ENCODE measurements at places on chromosomes 13 and 19.
A peak's percentile ranks its signal among the peaks of the same experiment; 100 is the strongest.

DNA sequence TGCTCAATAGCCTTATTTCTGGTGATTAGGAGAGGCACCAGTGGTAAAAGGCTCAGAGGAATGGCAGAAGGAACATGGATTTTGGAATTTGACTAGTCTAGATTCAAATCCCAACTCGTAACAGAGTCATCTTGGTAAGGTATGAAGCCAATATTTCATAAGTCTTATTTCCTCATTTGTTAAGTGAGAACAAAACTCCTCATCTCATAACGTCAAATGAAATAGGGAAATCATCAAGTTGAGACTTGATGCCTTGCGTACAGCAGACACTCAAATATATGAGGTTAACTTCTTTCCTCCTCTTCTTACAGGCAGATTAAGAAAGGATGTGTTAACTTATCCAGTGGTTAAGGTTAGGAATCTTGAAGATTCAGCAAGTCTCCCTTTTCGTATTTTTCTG lies 189.2 kb downstream of the DLEU7 start:
- DNase-seq: no peak

DNA sequence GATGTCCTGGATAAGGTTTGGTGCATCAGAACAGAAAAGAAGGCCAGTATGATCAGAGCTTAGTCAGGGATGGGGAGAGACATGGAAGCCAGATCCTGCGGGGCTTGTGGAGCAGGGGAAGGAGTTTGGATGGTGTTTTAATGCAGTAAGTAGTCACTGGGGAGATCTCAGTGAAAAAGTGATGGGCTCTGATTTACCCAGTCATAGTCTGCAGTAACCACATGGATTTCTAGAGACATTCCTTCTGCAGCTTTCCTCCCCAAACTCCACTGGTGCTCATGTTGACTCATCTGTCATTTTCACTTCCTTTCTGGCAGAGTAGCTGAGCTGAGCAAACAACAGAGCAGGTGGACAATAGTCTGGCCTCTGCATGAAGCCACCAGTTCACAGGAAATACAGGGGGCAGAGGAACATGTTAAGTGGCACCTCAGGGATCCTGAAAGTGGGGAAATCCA lies 144.1 kb downstream of the DPF1 start:
- DNase-seq: no peak

DNA sequence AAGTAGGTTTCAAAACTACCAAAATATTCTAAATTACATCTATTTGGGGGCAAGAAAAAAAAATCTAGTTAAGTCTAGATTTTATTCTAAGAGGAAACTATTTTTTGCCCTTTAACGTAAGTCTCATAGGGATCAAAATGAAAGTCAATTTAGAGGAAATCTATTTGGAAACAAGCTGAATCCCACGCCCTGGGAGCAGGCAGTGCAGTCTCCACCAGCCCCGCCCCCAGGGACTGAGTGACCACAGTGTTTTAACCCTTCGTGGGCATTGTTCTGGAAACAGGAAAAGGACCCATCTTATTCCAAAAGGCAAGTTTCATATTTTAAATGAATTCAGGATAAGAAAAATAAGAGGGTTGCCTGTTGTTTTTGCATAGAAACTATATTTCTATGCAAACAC lies 209.7 kb downstream of the SPRY2 start:
- no peak for DNase-seq

DNA sequence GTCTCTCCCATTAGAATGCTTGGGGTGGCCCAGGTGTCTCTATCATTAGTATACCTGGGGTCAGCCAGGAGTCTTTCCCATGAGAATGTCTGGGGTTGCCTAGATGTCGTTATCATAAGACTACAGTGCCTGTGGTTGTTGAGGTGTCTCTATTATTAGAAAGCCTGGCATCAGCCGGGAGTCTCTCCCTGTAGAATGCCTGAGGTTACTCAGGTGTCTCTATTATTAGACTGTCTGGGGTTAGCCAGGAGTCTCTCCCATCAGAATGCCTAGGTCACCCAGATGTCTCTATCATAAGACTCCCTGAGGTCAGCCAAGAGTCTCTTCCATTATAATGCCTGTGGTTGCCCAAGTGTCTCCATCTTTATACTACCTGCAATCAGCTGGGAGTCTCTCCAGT lies 1541.1 kb downstream of the UQCRFS1 start:
- DNase-seq: no peak

DNA sequence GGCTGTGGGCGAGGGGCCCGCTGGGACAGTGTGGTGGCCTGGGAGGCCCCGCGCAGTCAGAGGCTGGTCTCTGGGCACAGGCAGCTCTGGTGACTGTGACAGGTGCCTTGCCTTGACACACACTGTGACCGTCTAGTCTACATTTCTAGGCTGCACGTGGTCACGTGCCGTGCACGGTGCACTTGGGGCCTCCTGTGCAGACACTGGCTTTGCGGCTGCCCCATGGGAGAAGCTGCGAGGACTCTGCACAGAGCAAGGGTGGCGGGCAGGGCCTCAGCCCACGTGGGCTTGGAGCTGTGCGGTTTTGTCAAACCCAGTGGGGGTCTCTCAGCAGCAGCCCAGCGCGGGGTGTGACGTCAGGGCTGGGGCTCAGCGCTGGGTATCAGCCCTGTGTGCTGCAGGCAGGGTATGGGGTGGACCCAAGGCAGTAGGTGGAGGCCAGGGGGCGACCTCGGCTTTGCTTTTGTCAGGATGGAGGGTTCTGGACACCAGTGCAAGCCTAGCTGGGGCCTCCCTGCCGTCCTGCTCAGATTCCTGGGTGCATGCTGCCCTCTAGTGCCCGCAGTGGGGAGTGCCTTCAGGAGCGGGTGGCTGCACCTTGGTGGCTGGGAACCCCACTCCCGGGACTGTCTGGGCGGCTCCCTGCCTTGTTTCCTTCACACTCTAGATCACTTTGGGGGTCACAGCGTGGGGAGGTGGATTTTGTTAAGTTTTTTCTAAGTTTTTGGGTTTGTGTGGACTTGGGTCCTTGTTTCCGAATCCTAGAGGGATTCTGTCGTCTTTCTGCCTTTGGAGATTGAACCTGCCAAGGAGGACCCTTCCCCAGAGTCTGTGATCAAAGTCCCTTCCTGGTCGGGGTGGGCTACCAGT lies 62.6 kb downstream of the KDM4B start:
- DNase-seq: peak; percentile 82

DNA sequence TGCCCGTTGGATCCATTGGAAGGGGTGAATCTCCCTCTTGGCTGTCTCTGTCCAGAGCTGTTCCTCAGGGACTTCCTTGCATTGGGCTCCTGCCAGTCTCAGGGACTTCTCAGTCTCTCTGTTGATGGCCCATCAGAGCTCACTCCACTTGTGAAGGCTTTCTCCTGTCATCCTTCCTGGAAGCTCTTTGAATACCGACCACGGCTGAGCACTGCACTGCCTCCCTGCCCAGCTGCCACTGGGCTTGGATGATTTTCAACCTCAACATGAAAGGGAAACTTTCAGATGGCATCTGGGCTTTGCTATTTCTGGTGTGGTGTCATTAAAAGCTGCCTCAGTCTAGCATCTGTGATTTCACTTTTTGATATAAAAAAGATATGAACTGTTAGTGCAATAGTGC lies 66.1 kb upstream of the ANKRD10 start:
- no peak for DNase-seq

DNA sequence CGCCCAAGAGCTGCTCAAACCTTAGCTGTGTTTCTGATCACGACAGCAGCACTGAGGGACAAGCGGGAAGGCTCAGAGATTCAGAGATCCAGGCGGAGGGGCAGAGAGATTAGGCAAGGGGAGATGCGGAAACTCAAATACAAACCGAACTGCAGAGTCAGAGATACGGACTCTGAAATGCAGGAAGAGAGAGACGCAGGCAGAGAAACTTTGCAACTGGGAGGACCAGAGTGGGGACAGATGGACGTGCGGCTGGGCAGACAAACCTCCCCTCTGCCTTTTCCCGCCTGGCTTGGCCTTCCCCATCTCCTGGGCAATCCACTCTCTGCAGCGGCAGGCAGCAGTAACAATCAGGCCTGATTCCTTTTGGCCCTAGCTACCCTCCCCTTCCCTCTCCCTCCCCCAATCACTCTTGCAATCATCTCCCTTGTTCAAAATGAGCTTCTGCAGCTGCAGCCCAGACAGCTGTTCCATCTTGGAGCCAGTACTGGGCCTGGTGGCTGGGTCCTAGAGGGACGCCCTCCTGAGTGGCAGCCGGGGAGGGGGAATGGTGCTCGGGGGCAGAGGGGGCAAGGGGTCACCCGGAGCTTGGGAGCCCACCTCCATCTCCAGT lies 29.7 kb downstream of the OLFM2 start:
- DNase-seq: no peak

GRCh38 chr19:18173572-18174288 lies at the start of gene IFI30:
IFI30 (plus strand) TSS chr19:18173813; CDS start chr19:18173842, 29 bp downstream.
- DNase-seq: peak; percentile 80
